ENCODE measurements at places on chromosomes 6 and 20.
A peak's percentile ranks its signal among the peaks of the same experiment; 100 is the strongest.

- peak; percentile 14 for DNase-seq
Measured at GRCh38 chr6:153130515-153131036, 506 bp downstream of the RGS17 start.

- DNase-seq, result peak; percentile 81
Measured at GRCh38 chr6:82589509-82590206, 226.0 kb downstream of the TPBG start.

DNA sequence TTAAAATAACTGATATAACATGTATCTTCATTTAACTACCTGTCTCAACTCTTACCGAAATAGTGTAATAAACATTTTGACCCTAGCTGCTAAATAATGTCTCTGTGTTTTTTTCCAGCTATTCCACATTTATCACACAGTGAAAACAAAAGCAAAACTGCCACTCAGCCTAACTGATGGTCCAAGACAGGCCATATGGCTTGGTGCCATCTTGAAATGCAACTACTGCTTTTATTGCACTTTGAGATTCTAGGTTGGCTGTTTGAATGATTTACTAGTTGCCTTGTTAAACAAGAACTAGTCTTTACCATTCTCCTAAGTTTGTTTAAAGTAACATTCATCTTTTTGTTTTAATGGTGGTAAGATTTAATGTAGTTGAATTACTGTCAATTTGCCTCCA lies 739.8 kb downstream of the TFAP2A start:
- DNase-seq, result no peak

GRCh38 chr6:26538572-26538902 lies 371 bp downstream of the HMGN4 start:
- DNase-seq, result no peak

DNA sequence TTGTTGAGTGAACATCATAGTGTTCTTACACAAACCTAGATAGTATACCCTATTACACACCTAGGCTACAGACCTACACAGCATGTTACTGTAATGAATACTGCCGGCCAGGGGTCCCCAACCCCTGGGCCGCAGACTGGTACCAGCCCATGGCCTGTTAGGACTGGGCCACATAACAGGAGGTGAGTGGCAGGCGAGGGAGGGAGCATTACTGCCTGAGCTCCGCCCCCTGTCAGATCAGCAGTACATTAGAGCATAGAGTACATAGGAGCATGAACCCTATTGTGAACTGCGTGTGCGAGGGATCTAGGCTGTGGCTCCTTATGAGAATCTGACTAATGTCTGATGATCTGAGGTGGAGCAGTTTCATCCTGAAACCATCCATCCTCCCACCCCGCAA lies 126.3 kb downstream of the PRND start:
- DNase-seq, result no peak

- DNase-seq, result peak; percentile 61
Measured at GRCh38 chr6:1311400-1312202, at the start of gene FOXQ1. FOXQ1 (plus strand) TSS chr6:1312098; CDS start chr6:1312705, 607 bp downstream.

GRCh38 chr20:62825333-62825985 lies 8.6 kb downstream of the COL9A3 start:
- DNase-seq, result no peak

DNA sequence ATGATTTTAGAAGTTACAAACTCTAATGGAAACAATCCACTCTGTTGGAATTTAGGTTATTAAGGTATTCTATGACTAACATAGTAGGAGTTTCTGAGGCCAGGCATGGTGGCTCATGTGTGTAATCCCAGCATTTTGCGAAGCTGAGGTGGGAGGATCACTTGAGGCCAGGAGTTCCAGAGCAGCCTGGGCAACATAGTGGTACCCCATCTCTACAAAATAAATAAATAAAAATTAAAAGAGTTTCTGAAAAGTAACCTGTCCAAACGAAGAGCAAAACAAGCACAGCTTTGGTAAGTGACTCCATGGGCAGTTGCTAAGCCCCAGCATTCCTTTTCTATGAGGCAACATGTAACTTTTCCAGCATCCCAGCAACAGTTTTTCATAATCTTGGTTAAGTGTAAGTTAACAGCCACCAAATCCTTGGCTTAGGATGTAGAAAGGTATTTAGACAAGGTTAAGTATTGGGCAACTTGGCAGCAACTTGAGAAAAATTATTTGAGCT lies 86.3 kb downstream of the SOX4 start:
- DNase-seq, result peak; percentile 91

DNA sequence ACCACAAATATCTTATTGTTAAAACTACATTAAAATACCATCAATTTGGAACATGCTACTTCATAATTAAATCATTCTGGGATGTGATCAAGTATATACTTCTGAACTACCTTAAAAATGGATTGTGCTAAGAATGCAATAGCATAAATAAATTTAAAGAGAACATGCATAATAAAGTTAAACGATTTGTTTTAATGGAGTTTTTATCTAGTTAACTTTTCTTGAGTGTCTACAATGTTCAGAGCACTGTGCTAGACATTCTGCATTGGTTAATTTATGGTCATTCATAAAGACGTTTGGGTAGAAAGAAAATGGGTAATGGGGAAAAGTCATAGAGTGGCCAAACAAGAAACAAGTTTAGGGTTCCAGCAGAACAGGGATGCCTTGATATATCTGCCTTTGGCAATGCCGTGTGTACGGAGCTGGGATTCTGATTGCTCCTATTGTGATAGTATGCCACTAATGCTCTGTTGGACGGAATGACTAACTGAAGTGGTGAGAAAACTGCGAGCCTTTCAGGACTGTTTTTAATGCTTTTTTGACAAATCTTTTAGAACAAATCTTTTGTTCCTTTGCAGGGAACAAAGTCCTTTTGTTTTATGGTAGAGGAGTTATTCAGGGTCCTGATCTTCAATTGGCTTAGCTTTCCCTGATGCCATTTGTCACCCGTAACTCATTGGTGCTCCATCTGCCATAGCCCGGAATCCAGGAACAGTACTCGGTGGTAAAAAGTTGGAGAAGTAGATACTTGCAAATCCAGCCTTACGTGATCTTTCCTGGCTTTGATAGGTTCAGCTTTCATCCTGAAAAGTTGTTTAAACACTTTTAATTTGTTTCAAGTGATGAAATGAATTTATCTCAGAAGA lies 162.6 kb downstream of the BCKDHB start:
- no peak for DNase-seq

GRCh38 chr20:49660912-49661311 lies 52.8 kb downstream of the B4GALT5 start:
- DNase-seq, result no peak

GRCh38 chr6:5127106-5127687 lies 42.1 kb downstream of the PPP1R3G start:
- DNase-seq, result no peak

- DNase-seq, result no peak
Measured at GRCh38 chr6:170223718-170224693, 66.9 kb downstream of the DLL1 start.

- DNase-seq, result no peak
Measured at GRCh38 chr6:150606168-150606591, 6.5 kb downstream of the PLEKHG1 start.

- no peak for DNase-seq
Measured at GRCh38 chr6:10081957-10082356, 332.9 kb downstream of the TFAP2A start.

DNA sequence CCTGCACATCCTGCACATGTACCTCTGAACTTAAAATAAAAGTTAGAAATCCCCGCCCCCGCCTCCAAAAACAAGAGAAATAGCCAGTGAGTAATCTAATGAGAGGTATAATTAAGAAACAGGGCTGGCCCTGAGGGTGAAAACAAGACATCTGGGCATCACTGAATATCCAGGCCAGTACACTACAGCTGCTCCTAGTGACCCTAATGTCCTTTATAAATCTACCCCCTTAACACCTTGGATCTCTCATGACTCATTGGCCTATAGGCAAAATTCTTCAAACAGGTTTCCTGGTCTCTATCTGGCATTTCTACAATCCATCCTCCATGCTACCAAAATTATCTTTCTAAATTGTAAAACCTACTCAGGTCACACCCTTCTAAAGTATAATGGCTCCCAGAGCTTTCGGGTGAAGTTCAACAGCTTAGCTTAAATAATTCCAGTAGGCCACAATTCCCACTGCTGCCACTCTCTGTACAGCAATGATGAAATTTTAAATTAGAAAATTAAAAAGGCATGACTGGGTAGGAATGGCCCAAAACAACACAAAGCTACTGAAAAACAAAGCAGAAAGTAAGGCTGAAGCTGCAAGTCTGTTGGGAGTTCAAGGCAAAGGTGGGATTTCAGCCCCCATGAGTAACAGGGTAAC lies 260.9 kb downstream of the GMDS start:
- DNase-seq, result no peak

DNA sequence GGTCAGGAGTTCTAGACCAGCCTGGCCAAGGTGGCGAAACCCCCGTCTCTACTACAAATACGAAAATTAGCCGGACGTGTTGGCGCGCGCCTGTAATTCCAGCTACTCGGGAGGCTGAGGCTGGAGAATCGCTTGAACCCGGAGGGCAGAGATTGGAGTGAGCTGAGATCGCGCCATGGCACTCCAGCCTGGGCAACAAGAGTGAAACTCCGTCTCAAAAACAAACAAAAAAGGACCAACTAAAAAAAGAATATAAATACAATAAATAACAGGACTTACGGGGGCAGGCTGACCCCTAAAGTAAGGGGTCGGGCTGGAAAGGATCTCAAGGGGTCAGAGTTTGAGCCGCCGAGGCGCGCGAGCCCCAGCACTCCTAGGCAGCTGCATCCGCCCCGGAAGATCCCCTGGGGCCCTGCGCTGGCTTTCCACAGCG lies 509 bp upstream of the TPD52L2 start:
- no peak for DNase-seq

- DNase-seq, result no peak
Measured at GRCh38 chr20:62622877-62623487, 19.3 kb upstream of the SLCO4A1 start.

DNA sequence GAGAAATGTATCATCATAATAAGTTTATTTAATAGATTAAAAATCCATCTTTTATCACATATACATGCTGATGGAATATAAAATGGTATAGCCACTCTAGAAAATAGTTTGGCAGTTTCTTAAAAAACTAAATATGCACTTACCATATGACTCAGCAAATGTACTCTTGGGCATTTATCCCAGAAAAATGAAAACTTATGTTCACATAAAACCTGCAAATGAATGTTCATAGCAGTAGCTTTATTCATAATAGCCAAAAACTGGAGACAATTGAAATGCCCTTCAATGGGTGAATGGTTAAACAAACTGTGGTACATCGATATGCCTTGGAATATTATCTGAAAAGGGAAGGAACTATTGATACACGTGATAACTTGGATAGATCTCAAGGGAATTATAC lies 6.4 kb upstream of the NCOA7 start:
- peak; percentile 61 for DNase-seq

DNA sequence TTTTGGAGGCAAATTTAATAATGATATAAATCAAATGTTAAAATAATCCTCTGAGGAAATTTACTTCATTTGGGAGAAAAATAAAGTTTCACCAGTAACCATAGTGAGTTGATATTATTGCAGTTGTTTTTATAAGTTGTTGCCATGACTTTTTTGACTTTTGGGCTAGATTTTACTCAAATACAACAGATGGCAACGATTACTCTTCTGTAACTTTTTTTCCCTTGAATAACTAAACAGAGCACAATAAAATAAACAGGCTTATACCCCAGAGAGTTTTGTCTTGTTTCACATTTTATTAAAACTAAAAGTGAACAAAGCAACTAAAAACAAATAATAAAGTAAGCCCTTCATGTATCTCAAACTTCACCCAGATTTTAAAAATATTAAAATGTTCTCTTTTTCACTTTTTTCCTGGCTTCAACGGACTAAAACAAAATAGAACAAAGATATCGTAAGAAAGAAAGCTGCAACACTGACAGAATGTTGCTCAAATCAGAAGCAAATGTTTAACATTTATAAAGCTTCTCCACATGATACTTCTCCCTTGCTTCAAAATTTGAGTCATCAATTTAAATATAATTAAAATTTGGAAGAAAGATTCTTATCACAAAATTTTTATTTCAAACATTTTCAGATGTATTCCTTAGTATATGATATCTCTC lies 42.5 kb upstream of the BMP5 start:
- no peak for DNase-seq

DNA sequence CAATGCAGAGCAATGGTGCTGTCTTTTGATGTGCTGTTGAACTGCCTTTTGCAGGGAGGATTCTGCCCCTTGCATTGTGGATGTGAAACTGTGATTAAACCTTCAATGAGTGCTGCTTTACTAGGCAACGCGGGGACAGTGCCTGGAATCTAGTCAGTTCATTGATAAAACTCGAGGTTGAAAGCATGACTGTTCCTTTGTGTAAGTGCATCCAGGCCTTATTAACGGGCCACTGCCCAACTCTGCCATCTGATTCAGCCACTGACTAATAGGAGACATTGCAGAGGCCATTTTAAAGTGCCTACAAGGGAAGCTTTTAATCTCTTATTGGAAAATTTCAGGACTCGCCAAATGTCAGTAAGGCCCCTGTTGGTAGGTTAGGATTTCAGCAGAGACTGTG lies 49.3 kb downstream of the SLC35F1 start:
- DNase-seq, result peak; percentile 16

GRCh38 chr20:49888212-49889000 lies 26.9 kb downstream of the SPATA2 start:
- peak; percentile 67 for DNase-seq

GRCh38 chr6:66103354-66103753 lies 396.3 kb upstream of the EYS start:
- no peak for DNase-seq

DNA sequence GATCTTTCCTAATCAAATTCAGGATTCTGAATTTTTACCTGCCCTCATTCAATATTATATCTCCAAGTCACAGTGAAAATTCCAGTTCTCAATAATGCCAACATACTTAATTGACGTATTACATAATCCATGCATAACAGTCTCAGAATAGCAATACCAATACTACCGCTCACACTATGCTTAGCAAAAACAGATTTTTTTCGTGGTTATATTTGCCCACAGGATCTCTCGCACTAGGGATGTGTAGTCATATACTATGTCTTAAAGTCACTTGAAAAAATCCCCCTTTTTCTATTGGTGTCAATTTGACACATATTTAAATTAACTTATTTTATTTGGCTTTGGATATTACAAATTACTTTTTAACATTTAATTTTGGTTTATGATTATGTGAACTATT lies 323.1 kb upstream of the SLC35B3 start:
- DNase-seq, result no peak

DNA sequence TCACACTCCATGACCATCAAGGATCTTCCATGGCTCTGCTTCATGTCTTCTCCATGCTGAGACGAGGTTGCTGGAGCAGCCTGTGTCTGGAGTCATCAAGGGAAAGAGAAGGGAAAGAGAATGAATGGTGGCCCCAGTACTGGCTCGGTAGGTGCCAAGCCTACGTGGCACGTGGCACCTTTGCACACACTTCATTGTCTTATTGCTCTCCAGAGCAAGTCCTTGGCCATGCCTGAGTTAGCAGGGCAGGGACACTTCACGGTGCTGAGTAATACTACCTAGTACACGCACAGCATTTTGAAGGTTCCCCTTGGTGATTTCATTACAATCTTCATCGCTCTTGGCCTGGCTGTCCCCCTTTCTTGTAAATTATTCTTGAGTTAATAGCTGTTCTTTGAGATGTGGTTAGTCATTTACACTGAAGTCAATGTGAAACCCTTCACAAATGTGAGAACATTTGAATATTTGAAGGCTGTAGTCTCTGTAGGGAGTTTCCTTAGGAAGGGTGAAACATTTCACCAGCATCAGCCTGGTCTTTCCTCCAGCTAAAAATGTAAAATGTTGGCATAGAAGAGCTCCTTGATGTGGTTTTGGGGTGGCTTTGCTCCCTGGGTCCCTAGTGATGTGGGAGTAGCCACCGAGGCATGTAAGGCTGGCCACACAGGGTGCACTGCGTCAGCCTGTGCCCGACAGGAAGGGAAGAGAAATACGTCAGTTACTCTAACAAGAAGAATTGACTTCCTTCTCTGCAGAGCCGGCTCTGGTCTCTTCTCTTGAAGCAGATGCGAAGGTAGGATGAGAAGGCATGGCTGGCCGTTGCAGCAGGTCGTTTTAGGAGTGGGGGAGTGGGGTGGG lies at the start of gene SYTL3:
SYTL3 (plus strand) TSS at position 766 of the 855 bp plus-strand sequence. CDS start 13,215 bp downstream, outside the sequence.
- peak; percentile 70 for DNase-seq

Data from iris pigment epithelial cell (primary cell).